Left kidney (tissue), 8 donors: ENCODE measurements at places on chromosomes 1 and 21. TPM values are rescaled to one million over a fixed set of nuclear protein-coding genes. Genes with fewer than 3 reads are reported as not detected.

GRCh38 chr1:179055937-179056336, 25.9 kb upstream of the TOR3A start:
- DNase-seq = no peak

DNA sequence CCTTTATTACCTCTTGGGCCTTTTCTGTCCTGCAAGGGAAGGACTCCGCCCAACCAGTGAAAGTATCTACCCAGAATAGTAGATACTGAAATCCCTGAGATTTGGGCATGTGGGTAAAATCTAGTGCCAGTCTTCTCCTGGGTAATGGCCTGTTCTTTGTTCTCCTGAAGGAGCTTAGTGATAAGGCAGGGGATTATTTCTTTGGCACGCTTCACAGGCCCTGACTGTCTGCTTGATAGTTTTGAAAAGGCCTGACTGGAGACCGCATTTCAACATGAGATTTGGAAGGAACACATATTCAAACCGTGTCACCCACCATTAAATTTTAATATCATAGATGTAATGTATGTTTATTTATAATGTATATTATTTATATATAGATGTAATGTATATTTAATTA, 48.9 kb downstream of the RASAL2 start:
- no peak for DNase-seq

DNA sequence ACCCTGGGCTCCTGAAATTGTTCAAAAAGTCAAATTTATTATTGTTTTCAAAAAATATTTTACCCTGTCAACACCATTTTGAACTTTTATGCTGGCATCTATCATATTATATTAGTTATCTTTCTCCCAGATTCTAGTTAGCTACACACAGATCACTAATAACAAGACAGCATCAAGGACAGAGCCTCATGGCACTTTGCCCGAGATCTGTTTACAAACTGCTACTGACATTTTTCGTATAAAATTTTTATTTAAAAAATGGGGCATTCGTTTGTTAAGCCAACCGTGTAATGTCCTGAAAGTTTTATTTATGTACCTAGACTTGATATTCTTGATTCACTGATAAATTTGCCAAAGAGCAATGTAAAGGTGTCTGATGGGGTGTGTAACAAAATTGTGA, 78.1 kb downstream of the PLPPR5 start:
- DNase-seq = no peak

GRCh38 chr1:37274486-37274885, 199.9 kb upstream of the ZC3H12A start:
- DNase-seq = no peak

- DNase-seq = no peak
Observed at GRCh38 chr1:166857995-166858394, 18.1 kb downstream of the TADA1 start.

DNA sequence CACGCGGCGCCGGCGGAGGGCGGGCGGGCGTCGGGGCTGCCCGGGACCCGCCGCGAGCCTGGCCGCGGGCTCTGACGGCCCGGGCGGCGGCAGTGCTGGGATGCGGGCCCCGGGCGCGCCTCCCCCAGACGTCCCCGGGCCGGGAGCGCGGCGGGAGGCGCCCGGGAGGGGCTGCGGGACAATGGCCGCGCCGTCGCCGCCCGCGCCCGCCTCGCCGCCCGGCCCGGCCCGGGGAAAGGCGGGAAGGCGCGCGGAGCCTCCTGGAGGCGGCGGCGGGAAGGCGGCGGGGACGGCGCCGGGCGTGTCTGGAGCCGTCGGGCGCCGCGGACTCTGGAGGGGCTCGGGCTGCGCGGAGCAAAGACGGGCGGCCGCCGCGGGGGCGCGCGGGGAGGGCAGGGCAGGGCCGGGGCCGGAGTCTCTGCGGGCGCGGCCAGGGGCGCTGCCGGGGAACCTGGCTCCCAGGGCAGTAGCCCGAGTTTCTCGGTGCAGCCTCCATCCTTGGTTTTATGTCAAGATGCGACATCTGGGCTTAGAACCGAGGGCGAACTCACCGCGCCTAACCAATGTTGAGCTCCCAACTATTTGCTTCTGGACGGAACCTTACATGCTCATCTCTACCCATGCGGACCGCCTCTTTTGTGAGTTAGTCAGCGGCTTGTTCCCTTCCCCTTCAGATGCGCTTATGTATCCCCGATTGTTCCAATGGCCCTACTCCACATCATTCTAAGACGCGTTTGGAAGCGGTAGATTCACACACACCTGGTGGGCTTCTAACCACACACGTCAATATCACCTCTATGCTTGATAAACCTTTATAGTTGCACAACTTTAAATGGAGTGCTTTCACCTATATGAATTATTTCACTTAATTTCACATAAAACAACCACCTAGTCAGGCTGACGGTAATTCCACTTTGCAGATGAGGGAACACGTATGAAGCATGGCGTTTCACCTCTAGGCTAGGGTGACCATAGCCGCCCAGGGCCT, 651 bp downstream of the ZBTB8A start:
- peak; percentile 42 for DNase-seq

DNA sequence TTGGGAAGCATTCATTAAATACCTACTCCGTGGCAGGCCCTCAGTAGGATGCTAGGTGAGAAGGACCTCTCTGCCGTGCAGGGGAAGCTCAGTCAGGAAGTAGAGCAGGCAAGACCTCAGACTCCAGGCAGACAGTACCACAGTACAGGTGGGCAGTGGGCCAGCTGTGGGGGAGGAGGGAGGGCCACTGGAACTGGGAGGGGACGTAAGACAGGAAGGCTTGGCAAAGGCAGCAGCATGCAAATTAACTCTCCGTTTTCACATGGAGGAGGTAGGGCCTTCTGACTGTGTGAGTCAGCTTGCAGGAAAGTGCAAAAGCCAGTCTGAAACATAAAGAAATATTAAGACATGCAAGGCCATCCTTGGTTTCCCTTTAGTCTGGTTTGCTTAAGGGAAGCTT, 157.7 kb downstream of the TRIM33 start:
- DNase-seq = peak; percentile 48

- DNase-seq = no peak
Observed at GRCh38 chr1:180249725-180250498, 19.8 kb downstream of the LHX4 start.

- DNase-seq = no peak
Observed at GRCh38 chr1:67053535-67053784, 488 bp downstream of the SLC35D1 start.

- DNase-seq = no peak
Observed at GRCh38 chr1:110112143-110112542, at the start of gene UBL4B. Gene UBL4B, plus strand, starts transcription at chr1:110112443. Its CDS starts 92 bp downstream, at chr1:110112535.

- DNase-seq = no peak
Observed at GRCh38 chr1:236351875-236352573, 42.1 kb upstream of the EDARADD start.

DNA sequence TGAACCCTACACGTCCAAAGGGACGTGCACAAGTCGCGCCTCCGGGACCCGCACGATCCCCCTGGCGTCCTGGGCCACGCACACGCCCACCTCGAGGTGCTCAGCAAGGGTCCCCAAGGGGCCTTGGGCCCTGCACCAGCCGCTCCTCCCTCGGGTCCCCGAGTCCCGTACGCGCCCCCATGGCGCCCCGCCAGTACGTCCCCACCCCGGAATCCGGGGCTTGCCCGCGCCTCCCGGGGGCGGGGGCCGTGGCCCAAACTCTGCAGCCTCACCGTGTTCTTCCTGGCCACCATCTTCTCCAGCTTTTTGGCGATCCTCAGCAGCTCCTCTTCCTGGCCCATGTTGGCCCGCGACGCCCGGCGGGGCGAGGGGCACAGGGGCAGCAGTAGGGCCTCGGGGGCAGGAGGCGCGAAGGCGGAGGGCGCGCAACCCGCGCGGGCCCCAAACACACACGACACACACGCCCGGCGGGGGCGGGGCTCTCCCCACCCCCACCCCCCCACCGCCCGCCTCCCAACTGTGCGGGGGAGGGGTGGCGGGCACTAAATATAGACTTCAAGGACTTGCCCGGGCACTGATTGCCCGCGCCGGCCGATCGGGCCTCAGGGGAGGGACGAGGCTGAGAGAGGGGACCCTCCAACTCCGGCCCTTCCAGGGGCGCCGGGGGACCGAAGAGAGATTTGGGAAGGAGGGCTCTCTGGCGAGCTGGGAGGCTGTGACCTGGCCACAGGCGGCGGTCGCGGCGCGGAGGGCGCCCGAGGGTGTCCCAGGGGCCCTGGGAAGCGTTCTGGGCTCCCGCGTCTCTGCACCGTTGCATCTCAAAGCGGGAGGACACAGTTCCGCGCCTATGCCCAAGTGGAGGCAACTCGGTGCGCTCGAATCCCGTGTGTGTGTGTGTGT, at the start of gene TCEA3:
TSS of gene TCEA3 (minus strand) at position 456 of the 900 bp plus-strand sequence. CDS start at position 341, 115 bp downstream.
- no peak for DNase-seq

DNA sequence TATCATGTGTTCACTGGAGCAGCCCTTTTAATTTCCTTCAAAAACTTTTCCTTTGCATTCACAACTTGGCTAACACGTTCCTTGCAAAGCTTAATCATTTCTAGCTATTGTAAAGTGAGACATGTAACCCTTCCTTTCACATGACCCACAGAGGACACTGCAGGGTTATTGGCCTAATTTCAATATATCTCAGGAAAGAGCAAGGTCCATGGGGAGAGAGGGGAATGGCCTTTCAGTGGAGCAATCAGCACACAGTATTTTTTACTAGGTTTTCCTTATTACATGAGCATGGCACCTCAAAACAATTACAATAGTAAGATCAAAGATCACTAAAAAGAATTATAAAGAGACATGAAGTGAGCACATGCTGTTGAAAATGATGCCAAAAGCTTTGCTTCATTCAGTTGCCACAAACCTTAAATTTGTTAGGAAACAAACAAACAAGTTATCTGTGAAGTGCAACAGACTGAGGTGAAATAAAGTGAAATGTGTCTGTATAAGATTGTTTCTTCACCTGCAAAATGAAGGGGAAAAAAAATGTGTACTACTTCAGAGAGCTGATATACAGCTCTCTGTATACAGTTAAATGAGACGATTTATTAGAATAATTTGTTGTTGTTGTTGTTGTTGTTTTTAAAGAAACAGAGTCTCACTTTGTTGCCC, 61.5 kb downstream of the EIF4G3 start:
- DNase-seq = peak; percentile 13

DNA sequence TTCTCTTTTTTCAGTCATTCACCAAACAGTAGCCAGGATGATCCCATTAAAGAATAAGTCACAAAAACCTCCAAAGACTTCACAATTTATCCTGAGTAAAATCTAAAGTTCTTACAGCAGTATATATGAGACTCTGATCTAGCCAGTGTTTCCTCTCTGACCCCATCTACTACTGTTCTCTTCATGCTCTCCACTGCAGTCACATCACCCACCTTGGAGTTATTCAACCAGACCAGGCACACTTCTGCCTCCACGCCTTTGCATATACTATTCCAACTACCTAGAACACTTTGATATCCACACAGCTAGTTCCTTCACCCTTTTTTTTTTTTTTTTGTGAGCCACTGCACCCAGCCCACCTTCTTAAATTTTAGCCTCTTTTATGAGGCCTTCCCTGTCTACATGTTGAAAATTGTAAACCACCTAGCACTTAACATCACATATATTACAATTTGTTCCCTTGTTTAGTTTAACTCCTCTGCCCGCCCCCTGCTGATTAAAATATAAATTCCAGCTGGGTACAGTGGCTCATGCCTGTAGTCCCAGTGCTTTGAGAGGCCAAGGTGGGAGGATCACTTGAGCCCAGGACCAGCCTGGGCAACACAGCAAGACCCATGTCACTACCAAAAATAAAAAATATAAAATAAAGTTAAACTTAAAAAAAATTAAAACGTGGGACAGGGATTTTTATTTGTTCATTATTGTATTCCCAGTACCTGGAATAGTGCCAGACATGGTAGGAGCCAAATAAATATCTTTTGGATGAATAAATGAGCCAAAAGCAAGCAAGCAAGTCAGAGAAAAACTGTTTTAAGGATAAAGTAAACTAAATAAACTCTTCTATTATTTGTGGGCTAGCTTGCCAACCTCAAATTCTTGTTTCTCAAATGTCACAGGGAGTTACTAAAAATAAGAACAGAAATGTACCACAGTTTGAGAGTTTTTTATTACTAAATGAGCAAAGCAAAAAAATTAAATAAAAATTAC, 35.2 kb upstream of the MUTYH start:
- no peak for DNase-seq

The GPR37L1 gene
- 0.12 TPM for polyA plus RNA-seq

The PATJ gene
- 65.6 TPM for polyA plus RNA-seq

The SPRR1B gene
- not detected for polyA plus RNA-seq

The OR2T2 gene
- polyA plus RNA-seq = not detected

The DESI2 gene
- polyA plus RNA-seq = 50.4 TPM

The NTRK1 gene
- polyA plus RNA-seq = 1.2 TPM

The PLA2G2F gene
- polyA plus RNA-seq = 0.37 TPM
